ENCODE measurements at places on chromosomes 11 and 22.

DNA sequence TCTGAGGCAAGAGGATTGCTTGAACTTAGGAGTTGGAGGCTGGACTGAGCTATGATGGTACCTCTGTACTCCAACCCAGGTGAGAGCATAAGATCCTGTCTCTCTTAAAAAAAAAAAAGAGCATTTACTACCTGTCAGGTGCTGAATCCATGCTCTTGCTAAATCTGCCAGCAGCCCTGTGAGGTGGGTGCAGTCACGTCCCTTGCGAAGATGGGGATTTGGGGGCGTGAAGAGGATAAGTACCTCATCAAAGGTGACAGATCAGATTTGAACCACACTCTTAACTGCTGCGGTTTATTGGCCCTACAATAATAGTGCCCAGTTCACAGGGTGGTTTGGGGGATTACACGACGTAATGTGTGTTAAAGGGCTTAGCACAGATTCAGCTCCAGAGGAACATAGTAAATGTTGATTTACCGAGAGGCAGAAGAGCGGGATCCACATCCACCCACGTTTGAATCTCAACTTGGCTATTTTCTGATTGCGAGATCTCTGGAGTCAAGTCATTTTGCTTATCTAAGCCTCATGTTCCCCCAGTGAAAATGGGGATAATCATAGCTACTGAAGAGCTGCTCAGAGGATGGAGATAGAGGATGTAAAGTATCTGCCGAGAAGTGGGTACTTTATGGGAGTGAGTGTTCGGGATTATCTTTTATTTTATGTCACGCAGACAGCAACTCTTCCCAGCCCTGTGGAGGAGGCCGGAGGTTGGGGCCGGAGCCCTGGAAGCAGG lies 28.1 kb upstream of the LRRC10B start:
- no peak for DNase-seq

DNA sequence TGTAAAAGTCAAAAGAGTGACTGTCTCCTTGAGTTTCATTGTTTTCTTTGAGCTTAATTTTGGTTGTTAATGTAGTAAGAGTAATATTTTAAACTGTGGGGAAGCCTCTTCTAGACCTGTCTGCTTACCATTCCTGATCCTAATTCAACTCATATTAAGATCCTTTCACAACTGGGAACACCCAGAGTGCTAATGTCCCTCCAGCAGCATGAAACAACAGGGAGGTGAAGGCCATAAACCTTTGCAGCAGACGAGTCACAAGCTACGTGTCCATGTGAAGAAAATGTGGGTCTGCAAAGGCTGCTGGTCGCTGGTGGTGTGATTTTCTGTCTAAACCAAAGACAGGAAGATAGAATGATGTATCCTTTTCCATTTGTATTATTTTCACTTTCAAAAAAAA lies 152.5 kb downstream of the ETS1 start:
- DNase-seq = no peak

DNA sequence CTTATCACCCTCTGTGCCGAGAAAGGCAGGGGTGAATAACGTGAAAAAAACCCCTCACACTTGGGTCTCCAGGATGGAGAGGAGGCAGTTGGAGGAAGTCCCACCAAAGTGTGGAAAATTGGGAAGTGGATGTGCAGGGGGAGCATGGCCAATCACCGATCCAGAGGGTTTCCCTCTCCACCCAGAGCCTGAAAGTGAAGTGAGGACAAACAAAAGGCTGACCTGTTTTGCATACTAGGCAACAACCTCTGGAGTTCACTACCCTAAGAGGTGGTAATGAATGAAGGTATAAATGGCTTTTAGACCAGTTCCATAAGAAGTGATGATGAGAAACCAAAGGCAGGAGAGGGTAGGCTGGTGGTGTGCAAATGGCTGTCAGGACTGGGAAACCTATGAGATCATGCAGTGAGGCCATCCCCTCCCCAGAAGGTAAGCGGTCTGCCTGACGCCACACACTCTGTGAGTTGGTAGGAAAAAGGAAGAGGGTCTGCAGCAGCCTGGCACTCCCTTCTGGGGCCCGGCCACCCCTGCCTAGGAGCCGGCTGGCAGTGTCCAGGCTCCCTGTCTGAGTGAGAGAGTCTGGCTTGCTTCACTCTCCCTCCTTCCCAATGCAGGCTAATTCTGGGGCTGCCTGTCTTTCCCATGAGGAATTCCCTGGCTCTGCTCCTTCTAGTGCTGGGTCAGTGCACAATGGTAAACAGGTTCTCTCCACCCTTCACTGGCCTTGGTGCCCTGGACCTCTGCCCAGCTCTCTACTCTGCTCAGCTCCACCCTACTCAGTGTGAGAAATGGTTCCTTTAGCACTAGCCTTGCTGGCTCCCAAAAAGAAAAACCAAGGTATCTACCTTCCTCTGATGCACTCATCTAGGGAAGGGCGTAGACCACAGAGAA lies 15.6 kb downstream of the TBC1D10A start:
- no peak for DNase-seq

DNA sequence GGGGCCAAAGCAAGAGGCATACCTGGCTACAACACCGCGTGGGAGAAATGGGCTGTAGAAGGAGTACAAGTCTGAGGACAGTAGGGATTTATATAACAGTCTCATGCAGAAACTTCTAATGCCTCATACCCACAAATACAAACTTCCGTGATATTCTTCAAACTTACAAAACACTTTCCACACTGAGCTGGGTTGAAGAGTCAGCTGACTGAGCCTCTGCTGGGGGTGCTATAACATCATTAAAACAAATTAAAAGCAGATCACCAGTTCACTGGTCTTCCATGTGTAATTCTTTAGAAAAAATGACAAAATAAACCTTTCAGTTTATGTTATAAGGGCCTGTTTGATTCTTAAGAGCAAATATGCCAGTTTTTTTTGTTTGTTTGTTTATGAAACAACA lies 92.0 kb downstream of the MUC15 start:
- no peak for DNase-seq

DNA sequence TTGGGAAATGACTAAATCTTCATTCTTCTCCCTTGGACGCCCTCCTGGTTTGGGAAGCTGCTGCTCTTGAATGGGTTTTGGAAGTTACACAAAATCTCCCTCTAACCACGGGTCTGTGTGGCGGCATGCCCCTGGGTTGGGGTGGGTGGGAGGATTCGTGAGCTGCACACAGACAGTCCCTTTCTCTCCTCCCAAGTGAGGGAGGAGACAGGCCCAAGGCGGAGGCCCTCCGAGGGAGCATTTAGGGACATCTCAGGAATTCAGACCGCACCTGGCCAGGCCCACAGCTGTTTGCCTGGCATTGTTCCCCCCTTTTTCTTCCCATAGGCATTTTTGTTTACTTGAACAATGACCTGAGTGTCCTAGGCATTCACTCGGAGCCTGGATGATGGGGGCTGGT lies 94.1 kb downstream of the MPPED1 start:
- DNase-seq = no peak

- DNase-seq = no peak
Measured at GRCh38 chr11:111443640-111444039, 64.6 kb upstream of the POU2AF1 start.

DNA sequence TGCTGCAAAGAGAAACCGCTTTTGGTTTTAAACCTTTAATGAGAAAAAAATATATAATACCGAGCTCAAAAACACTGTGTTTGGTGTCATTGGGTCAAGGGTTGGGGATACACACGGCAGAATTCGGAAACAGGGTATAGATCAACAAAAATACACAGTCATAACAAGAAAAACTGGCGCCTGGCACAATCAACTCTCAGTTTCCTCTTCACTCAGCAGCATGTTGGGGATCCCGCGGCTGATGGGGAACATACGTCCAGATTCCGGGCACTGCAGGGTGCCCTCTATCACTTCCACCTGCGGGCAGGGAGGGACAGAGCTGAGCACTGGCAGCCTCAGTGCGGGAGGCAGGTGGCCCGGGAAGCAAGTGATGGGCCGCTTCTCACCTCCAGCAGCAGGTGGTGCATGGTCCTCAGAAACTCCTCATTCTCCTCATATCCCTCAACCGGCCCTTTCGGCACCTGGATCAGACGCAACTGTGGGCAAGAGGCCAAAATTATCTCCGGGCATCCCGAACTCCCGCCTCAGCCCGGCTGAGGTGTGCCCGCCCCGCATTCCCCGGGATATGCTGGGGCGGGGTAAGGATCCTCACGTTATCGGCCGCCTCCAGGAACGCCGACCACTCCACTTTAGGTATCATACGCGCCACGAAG lies 561 bp downstream of the TRMT112 start:
- no peak for DNase-seq

GRCh38 chr11:59901306-59901705 lies 22.7 kb downstream of the OOSP3 start:
- DNase-seq = no peak

DNA sequence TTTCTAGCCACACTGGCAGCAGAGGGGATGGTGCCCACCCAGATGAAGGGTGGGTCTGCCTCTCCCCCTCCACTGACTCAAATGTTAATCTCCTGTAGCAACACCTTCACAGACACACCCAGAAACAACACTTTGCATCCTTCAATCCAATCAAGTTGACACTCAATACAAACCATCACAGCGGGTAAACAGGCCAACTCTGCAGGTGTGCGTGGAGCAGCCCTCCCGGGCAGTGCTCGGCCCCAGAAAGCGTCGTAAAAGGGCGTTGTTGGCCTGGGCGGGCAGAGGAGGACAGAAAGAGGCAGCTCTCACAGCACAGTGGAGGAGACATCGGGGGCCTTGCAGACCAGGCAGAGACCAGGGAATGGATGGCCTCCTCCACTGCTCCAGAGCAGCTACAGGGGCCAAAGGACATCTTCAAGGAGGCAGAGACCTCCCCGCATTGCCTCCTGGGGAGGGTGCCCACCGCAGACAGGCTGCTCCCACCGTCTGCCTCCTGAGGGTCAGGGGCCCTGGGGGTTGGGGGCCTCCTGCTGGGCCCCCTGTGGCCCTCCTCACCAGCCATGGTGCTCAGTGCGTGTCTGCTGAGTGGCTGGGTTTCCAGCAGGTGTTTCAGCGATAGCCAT lies 56.1 kb upstream of the FADD start:
- DNase-seq = no peak

- DNase-seq = no peak
Measured at GRCh38 chr11:77503006-77503405, 29.1 kb upstream of the PAK1 start.

- no peak for DNase-seq
Measured at GRCh38 chr22:26715392-26715936, 58.1 kb downstream of the MIAT start.
